Hepatic stellate cell (primary cell): ENCODE measurements at places on chromosomes 7 and 10.

GRCh38 chr10:4137299-4137698 is 352.3 kb upstream of the KLF6 start:
- DNase-seq = no peak

DNA sequence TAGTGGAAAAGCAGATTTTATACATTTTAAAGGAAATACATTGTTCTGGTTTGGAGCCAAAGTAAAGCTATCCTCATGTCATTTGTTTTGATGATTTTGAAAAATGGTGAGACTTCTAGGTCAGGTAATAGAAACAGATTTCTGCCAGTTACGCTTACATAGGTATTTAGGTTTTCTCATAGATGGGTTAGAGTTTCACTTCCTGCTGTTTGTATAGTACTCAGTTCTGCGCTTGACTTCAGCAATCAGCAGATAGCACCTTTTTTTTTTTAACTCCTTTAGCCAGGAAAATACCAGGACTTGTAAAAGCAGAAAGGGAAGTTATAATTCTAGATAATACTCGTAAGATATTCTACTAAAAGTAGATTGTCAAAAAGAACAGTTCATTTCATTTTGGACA is 209.8 kb upstream of the POM121L12 start:
- no peak for DNase-seq

DNA sequence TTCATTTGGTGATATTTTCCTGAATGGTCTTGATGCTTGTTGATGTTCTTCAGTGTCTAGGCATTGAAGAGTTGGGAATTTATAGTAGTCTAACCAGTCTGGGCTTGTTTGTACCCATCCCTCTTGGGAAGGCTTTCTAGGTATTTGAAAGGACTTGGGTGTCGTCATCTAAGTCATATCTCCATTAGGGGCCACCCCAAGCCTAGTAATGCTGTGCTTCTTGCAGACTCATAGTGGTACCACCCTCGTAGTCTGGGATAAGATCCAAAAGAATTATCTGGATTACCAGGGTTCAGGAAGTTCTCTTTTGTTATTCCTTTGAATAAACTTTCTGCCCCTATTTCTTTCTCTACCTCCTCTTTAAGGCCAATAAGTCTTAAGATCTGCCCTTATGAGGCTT is 319.4 kb upstream of the MYO3A start:
- no peak for DNase-seq

- no peak for DNase-seq
Observed at GRCh38 chr7:30984359-30985107, 20.8 kb downstream of the GHRHR start.

DNA sequence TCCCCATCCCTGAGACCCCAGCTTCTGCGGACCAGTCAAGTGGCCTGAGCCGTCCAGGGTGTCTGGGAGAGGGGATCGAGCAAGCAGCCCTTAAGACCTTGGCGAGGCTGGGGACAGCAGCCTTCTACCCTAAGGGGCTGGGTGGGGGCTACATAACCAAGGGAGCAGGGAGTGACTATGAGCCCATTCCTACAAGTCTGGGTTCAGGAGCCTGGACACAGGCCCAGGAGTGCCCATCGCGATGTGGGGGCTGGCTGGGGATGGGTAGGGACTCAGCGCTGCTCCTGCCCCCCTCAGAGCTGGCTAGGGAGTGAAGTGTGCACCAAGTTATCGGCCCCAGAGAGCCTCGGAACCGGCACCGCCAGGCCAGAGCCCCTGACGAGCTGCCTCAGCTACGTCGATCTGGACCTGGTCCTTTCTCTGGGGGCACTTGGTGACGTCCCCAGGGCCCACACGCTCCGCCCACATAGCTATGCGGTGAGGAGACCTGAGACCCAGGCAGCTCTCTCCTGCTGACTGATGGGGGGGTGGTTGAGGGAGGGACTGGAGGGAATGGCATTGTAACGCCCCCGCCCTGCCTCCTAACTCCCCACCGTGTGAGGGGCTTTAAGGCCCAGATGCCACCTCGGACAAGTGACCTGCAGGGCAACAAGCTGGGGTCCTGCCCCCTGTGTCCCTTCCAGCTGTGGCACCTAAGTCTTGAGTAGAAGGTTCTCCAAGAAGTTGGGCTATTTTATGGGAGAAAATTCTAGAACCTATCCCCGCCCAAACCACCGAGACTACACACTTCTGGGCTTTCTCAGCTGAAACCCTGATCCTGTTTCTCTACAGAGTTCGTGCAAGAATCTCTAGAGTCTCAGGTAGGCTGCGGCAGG is 2.5 kb downstream of the SAP25 start:
- no peak for DNase-seq

DNA sequence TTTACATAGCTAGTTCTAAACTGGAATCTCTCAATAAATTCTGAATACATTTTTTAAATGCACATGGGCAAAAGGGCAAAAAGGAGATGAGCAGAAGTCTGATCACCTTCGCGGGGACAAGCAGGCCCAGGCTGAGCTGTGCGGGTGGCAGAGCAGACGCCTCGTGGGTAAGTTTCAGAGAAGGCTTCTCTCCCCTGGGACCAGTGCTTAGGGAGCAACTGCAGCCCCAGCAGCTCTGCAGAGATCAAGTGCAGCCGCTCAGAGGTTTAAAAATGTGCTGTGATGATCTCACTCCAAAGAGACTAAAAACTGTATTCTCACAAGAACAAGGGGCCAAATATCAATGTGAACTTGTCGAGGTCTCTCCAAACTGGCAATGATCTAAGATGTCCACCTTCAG is 264.3 kb upstream of the RNF32 start:
- no peak for DNase-seq

GRCh38 chr10:1434912-1435692 is 302.2 kb downstream of the ADARB2 start:
- no peak for DNase-seq

DNA sequence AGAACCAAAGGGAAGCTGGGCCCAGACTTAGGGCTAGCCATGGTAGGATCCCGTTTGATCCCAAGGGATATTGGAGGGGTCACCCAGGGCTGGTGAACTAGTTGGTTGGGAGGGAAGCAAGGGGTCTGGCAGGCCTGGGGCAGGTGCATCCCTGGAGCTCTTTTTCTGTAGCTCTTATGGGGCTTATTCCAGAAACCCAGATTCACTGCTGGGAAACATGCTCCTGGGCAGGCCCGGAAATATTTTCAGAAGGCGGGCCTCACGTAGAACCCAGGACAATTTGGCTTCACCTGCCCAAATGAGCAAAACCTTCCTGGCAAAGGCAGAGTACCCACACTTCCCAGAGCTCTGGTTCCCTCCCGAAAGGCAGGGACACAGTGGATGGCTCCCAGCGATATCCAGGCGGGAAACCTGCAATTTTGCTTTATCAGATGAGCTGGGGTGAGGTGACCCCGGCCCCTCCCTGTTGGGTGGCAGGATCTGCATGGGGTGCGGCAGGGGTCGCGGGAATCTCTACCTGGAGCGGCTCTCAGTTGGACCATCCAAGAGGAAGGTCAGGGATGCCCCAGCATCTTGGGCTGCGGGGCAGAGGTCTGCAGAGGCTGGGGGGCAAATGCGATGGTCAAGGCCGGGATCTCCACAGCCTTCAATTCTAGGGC is 533.9 kb downstream of the TCERG1L start:
- DNase-seq = no peak

GRCh38 chr7:51802718-51803117 is 486.1 kb upstream of the COBL start:
- DNase-seq = no peak

- DNase-seq = no peak
Observed at GRCh38 chr10:84587789-84588188, 259.4 kb downstream of the CCSER2 start.

GRCh38 chr10:3783682-3784432 is 1.2 kb downstream of the KLF6 start:
- DNase-seq = peak; percentile 36

DNA sequence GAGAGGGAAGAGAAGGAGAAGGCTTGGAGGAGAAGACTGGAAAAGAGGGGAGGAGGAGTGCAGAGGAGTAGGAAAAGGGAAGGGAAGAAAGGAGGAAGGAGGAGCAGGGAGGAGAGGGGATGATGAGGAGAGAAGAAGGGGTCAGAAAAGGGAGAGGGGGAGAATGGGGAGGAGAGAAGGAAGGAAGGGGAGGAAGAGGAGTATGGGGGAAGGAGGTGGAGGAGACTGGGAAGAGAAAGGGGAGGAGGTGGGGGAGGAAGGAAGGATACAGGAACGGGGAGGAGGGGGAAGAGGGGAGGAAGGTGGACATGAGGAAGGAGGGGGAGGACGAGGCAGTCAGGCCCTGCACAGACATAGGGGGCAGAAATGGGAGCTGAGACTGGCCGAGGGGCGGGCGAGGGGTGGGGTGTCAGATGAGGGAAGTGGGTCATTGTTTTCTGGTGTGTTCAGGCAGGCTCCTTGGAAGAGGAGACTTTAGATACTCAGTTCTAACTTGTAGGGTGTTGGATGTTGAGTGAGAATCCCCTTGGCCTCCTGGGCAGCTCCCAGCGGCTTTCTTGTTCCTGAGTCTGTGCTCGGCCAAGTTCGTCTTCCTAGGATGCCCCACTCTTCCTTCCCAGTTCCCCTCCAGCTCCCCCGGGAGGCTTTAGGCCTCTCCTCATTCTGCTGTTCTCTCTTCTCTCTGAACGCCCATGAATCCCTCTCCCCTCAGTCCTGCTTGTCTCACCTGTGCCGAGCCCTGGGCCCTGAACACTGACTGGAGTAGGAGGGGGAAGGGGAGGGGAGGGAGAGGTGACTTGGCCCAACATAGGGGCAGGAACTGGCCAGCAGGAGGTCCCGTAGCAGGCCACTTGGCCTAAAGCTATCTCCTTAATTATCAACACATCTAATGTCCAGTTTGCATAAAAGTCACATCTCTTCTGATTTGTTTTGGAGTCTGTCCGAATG is 12.8 kb upstream of the CRHR2 start:
- no peak for DNase-seq

DNA sequence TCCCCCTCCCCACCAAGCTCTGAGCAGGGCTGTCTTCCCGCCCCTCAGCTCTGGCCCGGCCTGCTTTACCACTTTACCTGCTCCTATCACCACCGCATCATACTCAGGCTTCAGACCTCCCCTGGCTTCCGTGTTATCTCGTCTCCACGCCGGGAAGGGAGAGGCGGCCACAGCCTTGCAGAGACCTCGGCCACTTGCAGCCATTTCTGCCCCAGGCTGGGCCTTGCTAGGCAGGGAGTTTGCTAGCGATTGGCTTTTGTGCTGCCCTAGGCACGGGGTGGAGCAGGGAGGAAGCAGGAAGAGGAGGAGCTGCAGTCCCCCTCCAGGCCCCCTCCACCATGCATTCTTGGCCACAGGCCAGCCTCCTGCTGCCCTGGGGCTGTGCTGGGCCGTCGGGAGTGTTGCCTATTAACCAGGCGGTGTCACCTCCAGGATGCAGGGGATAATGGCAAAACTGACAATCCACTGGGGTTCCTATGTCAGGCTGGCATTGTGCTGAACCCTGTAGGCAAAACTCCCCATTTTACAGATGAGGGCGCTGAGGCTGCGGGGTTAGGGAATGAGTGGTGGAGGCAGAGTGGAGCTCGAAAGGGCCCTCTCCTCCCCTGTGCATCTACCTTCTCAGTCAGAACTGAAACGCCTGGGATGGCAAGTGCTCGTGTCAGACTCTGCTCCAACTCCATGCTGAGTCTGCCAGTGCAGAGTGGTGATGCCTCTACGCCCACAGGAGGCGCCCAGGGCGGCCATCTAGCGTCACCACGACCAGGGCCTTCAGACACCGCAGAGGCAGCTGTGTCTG is at the start of gene PYROXD2:
Gene PYROXD2 (minus strand): TSS at position 251 of the 799 bp plus-strand sequence. CDS start 47 bp downstream, at position 204.
- peak; percentile 99 for DNase-seq
